ENCODE measurements at places on chromosomes 7 and 10. TPM values are rescaled to one million over a fixed set of nuclear protein-coding genes. Genes with fewer than 3 reads are reported as not detected.

Gene GPRIN2
- not detected for total RNA-seq

GRCh38 chr10:24771943-24772694 lies 48.4 kb upstream of the ARHGAP21 start:
- H3K27me3 ChIP-seq, result no peaks in the 10 kb centered on the region
- no peak for DNase-seq
- H3K36me3 ChIP-seq, result no peaks in the 10 kb centered on the region
- no peak overlapping the region for H3K27ac ChIP-seq
- no peaks in the 10 kb centered on the region for H3K4me1 ChIP-seq

Gene KIN
- 10.0 TPM for total RNA-seq

- no peak overlapping the region for H3K27ac ChIP-seq
- no peaks in the 10 kb centered on the region for H3K36me3 ChIP-seq
- no peak overlapping the region for H3K4me3 ChIP-seq
- H3K4me1 ChIP-seq, result peaks cover 4% of the 10 kb centered on the region
- no peak for DNase-seq
These were observed 424.1 kb upstream of the NPVF start for GRCh38 chr7:25652366-25652765.

DNA sequence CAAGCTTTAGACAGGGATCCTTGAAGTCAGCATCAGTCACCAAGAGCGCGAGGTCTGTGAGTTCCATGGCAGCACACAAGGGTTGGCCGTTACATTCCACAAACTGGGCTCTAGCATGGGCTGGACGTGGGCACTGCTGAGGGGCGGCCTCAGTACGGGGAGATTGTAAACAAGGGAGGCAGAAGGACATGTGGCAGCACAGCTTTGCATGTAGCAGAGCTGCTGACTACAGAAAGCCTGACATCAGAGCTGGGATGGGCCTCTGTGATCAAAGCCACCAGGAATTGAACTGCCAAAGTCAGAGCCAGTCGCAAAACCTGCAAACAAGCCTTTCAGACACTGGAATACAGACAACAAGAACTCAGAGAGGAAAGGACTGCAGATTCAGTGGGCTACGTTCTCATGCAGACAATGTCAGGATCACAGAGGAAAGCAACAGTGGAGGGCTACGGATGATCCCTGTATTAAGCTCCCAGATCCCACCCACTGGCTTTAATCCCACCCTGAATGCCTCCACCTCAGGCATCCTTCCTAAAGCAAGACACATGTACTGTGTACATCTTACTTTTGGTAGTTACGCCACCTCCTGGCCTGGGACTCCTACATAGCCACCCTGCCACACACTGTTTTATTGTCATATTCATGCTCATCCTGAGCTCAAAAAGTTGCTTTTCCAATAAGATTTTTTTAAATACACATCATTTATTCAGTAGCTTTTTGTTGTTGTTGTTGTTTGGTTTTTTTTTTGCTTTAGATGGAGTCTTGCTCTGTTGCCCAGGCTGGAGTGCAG lies 291.1 kb upstream of the IMMP2L start:
- H3K27me3 ChIP-seq, result no peaks in the 10 kb centered on the region
- peaks cover 17% of the 10 kb centered on the region for H3K36me3 ChIP-seq
- no peak overlapping the region for H3K27ac ChIP-seq

DNA sequence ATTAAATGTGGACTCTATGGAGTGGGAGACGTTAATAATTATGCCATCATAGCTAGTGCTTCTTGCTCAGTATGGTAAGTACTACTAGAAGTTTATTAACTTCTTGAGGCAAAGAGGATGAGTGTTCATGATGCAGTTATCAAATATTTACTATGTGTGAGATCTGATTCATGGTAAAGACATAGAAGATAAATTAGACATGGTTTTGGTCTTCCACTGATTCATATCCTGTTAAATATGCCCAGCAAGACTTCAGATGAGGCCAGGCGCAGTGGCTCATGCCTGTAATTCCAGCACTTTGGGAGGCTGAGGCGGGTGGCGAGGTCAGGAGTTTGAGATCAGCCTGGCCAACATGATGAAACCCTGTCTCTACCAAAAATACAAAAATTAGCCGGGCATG lies 547.1 kb upstream of the ANKRD30A start:
- no peak overlapping the region for H3K27ac ChIP-seq
- H3K4me1 ChIP-seq, result peaks cover 6% of the 10 kb centered on the region
- H3K27me3 ChIP-seq, result no peaks in the 10 kb centered on the region
- H3K36me3 ChIP-seq, result no peaks in the 10 kb centered on the region

DNA sequence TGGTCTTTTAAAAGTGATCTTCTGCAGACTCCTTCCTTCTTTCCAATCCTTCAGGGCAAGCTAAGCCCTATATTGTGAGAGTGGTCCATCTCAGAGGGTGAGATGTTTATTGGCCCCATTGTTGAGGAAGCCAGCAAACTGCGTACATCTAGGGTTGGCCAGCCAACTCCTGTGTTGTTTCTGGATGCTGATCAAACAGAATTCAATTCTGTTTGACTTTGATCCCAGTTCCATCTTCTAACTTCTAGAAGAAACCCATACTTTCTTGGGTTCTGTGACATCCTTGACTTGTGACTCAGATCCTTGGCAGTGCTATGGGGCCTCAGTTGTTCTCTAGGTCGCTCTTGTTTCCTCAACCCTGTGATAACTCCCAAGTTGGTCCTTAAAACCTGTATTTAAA lies 116.2 kb downstream of the LSMEM1 start:
- no peak for DNase-seq
- H3K4me1 ChIP-seq, result peaks cover 12% of the 10 kb centered on the region
- H3K36me3 ChIP-seq, result no peaks in the 10 kb centered on the region
- no peaks in the 10 kb centered on the region for H3K27me3 ChIP-seq
- H3K27ac ChIP-seq, result no peak overlapping the region

DNA sequence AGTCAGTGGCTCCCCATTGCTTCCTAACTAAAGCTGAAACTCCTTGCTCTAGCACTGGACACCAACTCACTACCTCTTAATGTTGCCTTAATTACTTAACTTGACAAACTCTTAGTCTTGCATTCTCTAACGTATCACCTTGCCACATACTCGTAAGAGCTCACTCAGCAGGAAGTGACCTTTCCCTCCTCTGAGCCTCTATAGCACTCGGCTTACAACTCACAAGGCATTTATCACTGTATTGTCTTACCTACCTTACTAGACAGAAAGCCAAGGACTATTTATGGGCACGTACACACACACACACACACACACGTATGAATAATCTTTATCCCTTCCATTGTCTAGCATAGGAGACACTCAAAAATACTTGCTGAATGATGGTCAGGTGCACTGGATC lies 21.2 kb downstream of the CEP41 start:
- H3K4me3 ChIP-seq, result no peak overlapping the region
- no peak overlapping the region for H3K27ac ChIP-seq
- H3K36me3 ChIP-seq, result no peaks in the 10 kb centered on the region

DNA sequence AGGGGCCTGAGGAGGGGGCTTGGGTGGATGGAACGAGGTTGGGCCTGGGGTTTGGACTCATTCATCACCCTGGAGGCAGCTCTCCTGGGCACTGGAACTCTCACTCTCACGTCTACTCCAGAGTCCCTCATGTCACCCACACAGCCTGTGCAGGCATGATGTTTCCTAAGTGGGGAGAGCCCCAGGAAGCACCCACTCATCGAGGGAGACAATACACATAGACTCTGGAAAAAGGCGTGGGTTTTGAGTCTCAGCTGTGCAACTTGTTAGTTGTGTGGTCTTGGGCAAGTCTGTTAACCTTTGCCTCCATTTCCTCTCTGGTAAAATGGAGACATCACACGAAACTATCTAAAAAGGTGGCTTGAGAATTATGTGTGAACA lies 25.9 kb upstream of the RBM20 start:
- no peaks in the 10 kb centered on the region for H3K27me3 ChIP-seq
- H3K27ac ChIP-seq, result no peak overlapping the region
- H3K4me3 ChIP-seq, result no peak overlapping the region

DNA sequence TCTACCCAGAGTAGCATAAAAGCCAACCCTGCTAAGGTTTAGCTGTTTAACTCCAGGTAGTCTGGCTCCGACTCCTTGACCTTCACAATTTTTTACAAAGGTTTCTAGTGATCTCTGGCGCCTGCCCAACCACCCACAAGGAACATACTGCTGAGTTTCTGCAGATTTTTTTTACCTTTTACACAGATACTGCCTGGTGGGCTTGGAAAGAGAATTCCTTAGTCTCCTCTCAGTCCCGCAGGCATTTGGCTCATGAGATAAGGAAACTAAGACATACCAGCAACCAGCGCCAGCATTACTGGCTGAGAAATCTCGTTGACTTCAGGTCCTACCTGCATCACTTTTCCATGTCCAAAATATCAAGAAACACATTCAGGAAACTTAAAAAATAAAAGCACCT lies 51.1 kb upstream of the LYZL1 start:
- DNase-seq, result no peak
- no peaks in the 10 kb centered on the region for H3K36me3 ChIP-seq
- H3K4me1 ChIP-seq, result no peaks in the 10 kb centered on the region
- no peak overlapping the region for H3K4me3 ChIP-seq

GRCh38 chr7:29381206-29382094 lies 182.2 kb upstream of the PRR15 start:
- DNase-seq, result no peak
- no peak overlapping the region for H3K27ac ChIP-seq
- H3K4me1 ChIP-seq, result peaks cover 6% of the 10 kb centered on the region
- H3K27me3 ChIP-seq, result no peaks in the 10 kb centered on the region
- no peak overlapping the region for H3K4me3 ChIP-seq

- peak within 1 kb of the TSS; percentile 88 for H3K27ac ChIP-seq
- H3K27me3 ChIP-seq, result no peaks in the 10 kb centered on the region
- H3K4me3 ChIP-seq, result peak within 1 kb of the TSS; percentile 73
- peaks cover 68% of the 10 kb centered on the region for H3K4me1 ChIP-seq
- DNase-seq, result peak; percentile 49
These were observed at the start of gene C10orf67 for GRCh38 chr10:23344241-23344841. C10orf67 (minus strand) TSS chr10:23344797; CDS start chr10:23344774, 23 bp downstream.

- H3K27me3 ChIP-seq, result peaks cover 51% of the 10 kb centered on the region
- H3K36me3 ChIP-seq, result no peaks in the 10 kb centered on the region
- no peak overlapping the region for H3K27ac ChIP-seq
These were observed 4.6 kb upstream of the GDF10 start for GRCh38 chr10:47295411-47295810.

Gene TDRD1
- 1.9 TPM for total RNA-seq

DNA sequence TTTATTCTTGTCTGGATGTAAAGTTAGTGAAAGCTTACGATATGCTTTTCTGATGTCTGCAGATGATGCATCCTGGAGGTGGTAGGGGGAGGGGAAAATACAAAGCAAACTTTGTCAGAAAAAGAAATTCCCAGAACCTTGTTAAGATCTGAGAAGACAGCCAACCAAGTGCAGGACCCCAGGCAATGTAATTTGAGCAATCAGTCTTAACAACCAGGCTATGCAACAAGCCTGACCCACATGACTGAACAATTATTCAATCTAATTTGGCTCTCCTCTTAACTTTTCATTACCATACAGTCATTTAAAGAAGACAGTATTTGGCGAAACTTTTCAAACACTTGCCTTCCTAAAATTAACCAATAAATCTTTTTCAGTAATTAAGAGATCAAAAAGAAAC lies 74.5 kb downstream of the DNAJC1 start:
- no peak overlapping the region for H3K27ac ChIP-seq
- DNase-seq, result no peak
- H3K27me3 ChIP-seq, result no peaks in the 10 kb centered on the region
- no peaks in the 10 kb centered on the region for H3K36me3 ChIP-seq
- H3K4me1 ChIP-seq, result peaks cover 50% of the 10 kb centered on the region

- H3K4me3 ChIP-seq, result no peak overlapping the region
- no peak for DNase-seq
- H3K36me3 ChIP-seq, result no peaks in the 10 kb centered on the region
- H3K4me1 ChIP-seq, result no peaks in the 10 kb centered on the region
- no peaks in the 10 kb centered on the region for H3K27me3 ChIP-seq
- H3K27ac ChIP-seq, result no peak overlapping the region
These were observed 1189.6 kb upstream of the C7orf33 start for GRCh38 chr7:147400925-147401324.

- H3K27me3 ChIP-seq, result no peaks in the 10 kb centered on the region
- no peak overlapping the region for H3K27ac ChIP-seq
- DNase-seq, result no peak
These were observed 996.8 kb downstream of the KCNMA1 start for GRCh38 chr10:76640806-76641205.

DNA sequence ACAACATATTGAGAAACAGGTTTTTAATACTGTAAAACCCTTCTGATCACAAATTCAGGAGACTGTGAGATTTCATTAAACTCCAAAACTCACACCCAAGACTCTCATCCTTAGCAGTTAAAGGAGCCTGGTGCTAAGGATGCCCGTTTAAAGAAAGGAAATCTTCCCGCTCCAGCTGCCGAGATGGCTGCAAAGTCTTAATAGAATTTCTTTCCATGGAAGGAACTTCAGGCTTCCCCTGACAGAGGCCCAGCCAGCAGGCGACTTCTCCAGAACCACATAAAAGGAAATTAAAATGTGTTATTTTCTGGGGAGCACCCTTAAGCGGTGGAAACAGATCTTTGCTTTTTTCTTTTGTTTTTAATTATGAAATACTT lies 104.7 kb upstream of the CHST15 start:
- peaks cover 9% of the 10 kb centered on the region for H3K4me1 ChIP-seq
- no peaks in the 10 kb centered on the region for H3K27me3 ChIP-seq
- H3K36me3 ChIP-seq, result no peaks in the 10 kb centered on the region
- no peak for DNase-seq

- peak overlapping the region; percentile 96 for H3K27ac ChIP-seq
- no peak for DNase-seq
- peaks cover 21% of the 10 kb centered on the region for H3K4me1 ChIP-seq
- H3K4me3 ChIP-seq, result peak overlapping the region; percentile 74
These were observed 43.8 kb upstream of the FAM20C start for GRCh38 chr7:148543-148931.

DNA sequence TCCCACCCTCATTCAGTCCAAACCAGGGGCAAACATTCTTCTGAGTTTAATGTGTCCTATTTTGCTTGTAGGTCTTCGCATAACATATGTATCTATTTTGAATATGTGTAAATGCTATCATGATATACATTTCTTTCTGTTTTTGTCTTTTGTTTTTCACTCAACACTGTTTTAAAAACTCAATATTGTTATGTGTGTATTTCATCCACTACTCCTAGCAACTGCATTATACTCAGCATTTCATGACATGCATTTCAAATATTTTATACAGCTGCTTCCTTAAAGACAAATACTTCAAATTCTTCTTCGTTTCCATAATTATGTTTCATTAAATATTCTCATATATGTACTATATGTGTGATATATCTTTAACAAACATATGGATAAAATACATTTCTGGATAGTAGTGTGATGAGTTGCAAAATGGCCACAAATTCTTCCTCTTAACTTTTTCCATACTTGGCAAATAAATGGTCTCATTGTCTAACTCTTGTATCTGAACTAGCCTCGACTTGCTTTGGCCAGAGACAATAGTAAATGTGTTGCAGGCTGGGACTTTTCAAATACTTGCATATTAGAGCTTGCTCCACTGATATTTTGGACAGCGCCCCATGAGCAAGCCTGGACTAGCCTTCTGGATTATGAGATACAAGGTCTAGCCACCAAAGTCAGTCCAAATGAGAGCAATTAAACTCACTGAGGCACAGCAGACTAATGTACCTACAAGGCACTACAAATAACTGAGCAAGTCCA lies 539.7 kb upstream of the KCND2 start:
- no peaks in the 10 kb centered on the region for H3K4me1 ChIP-seq
- H3K27ac ChIP-seq, result no peak overlapping the region
- H3K27me3 ChIP-seq, result no peaks in the 10 kb centered on the region
- no peak overlapping the region for H3K4me3 ChIP-seq

All from left ventricle myocardium inferior (tissue), 1 donor.